HT1080 (cell line): ENCODE measurements at places on chromosomes 7 and 10. TPM values are rescaled to one million over a fixed set of nuclear protein-coding genes. Genes with fewer than 3 reads are reported as not detected.

GRCh38 chr10:127694580-127695193 lies 42.3 kb upstream of the FOXI2 start:
- peak; percentile 62 for DNase-seq

DNA sequence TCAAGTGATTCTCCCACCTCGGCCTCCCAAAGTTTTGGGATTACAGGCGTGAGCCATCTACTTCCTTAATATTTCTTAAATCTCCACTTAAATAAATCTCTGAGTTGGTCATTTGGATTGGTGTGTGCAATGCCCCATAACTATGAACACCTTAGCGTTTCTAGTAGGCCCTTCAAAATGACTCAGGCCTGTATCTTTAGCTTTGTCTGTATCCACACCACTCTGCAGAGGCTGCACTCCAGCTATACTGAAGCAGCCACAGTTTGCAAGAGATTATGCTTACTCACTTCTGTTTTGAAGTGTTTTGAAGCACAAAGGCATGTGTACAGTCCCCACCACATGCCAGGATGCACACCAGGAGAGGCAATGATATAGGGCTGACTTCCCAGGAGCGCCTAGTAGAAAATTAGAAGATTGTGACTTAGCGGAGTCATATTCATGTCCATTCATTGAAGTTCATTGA lies 2.4 kb upstream of the ST7 start:
- no peak for DNase-seq

GRCh38 chr10:82961864-82962263 lies 1086.9 kb downstream of the NRG3 start:
- no peak for DNase-seq

DNA sequence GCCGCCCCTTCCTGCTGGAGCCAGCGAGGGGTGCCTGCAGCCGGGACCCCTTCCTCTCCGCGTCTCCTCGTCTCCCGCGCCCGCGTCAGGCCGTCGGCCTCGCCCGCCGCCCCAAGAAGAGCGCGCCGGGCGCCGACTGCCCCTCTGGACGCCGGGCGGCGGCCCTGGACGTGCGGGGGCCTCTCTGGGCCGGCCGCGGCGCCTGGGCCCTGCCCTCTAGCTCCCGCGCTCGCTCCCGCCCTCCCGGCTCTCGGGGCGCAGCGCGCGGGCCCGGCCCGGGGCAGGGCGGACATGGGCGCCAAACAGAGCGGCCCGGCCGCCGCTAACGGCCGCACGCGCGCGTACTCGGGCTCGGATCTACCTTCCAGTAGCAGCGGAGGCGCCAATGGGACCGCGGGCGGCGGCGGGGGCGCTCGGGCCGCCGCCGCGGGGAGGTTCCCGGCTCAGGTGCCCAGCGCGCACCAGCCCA lies 704 bp downstream of the ZNRF2 start:
- no peak for DNase-seq

DNA sequence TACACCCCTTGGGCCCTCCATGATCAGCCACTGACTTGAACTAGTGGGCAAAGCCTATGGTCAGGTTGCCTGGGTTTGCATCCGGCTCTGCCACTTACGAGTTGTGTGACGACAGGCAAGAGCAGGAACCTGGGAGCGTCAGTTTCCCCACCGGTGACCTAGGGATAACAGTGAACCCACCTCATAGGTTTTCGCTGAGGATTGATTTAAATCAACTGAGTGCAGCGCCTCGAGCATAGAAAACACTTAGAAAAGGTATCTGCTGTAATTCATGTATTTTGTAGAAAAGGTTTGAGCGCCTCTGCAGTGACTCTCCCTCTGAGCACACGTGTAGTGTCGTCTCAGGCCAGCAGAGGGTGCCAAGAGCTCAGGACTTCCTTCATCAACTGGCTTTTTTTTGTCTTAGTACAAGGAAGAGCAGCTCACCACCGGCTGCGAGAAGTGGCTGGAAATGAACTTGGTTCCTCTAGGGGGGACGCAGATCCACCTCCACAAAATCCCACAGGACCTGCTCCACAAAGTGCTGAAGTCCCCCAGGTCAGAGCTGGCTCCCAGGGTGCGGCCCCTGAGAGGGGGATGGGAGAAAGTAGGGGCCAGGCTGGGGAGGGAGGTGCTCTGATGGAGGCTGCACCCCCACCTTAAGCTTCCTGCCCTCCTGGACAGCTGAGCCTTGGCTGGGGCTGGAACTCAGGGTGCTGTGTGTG lies 27.7 kb downstream of the BTBD16 start:
- peak; percentile 80 for DNase-seq

- DNase-seq: no peak
Measured at GRCh38 chr10:26662864-26663263, 34.6 kb upstream of the PDSS1 start.

DNA sequence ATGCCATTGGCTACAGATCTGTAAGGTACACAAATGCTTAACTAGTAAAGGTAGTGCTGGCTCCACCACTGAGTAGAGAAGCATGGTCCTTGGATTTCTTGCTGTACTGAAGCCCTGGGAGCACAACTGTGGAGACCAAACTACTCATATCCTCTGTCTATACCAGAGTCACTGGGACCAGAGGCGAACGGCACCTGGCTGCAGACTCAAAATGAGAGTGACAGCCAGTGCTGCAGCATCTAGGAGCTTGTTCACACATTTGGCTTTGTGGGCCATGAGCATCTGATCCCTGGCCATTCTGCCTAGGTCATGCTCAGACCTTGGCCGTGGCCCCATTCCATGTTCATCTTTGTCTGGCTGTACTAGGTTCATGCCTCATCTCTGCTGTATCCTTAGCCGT lies 31.9 kb downstream of the LRRC18 start:
- no peak for DNase-seq

GRCh38 chr7:5594616-5595544 lies 171.2 kb upstream of the TNRC18 start:
- DNase-seq: peak; percentile 60

The STMP1 gene
- total RNA-seq: 9.0 and 9.3 TPM in 2 replicates

The SNX10 gene
- total RNA-seq: 3.2 and 3.8 TPM in 2 replicates

The NOM1 gene
- total RNA-seq: 21.6 and 31.4 TPM in 2 replicates

The ZNF365 gene
- 8.2 and 8.8 TPM in 2 replicates for total RNA-seq
